Activated T-cell treated with anti-CD3 and anti-CD28 coated beads, Interleukin-2, amount 50 U/mL, for 48 hours (primary cell): ENCODE measurements at places on chromosomes 6 and 20.

GRCh38 chr6:35583893-35584688 lies 71.4 kb upstream of the TULP1 start:
- DNase-seq = peak; percentile 71

- no peak for DNase-seq
These were observed at the start of gene CLVS2 for GRCh38 chr6:122995921-122996793. Gene CLVS2, plus strand, starts transcription at chr6:122996235. Its CDS starts 1,543 bp downstream, at chr6:122997778.

DNA sequence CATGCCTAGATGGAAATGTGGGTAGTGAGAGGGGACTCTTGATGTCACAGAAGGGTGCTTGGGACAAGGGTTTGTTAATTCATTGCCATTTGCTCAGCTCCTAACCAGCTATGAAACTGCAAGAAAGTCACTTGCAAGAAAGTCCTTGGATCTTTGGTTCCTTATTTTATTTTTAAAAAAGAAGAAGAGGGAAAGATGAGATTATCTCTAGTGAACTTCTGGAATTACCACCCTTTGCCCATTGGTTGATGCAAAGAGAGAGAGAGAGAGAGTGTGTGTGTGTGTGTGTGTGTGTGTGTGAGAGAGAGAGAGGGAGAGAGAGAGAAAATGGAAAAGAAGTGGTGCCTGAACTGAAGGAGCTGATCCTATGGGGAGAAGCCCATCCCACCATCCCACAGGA lies 4.6 kb upstream of the SFT2D1 start:
- no peak for DNase-seq

DNA sequence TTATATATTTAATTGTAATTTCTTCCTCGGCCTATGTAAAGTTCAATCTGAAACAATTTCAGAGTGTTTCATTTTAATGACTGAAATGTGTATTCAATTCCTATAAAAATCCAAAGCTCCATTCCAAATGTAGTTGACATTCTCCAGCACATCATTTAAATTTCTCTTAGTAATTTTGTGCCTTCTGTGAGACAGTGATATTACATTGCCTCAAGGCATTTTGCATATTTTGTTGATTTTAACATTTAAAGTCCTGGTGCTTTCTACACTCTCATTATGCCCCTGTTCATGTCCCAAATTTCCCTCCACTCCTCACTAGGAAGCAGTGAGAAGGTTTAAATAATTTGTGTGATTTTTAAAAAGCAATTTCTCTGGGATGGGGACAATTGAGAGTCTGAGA lies 34.1 kb upstream of the THEMIS start:
- DNase-seq = no peak

GRCh38 chr20:709423-709822 lies 33.8 kb upstream of the SCRT2 start:
- DNase-seq = no peak

GRCh38 chr6:156080371-156080770 lies 624.7 kb upstream of the NOX3 start:
- no peak for DNase-seq

DNA sequence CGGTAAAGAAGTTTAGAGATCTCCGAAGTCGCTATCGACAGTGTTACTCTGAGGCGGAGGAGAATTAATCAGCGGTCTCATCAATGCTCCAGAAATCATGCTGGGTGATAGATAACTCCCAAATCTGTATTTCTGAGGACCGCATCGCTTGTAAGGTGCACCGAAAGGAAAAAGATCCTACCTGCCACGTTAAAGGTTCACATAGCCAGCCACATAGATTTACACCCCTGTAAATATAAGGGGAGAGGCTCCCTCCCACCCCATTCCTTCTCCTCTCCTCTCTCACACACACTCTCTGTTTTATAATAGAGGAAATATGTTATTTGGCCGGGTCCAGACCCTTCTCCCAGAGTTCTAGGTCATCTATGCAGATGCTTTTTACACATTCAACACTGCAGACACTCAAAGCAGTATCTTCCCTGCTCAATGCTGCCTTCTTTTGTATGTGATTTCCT lies 620 bp upstream of the DEK start:
- no peak for DNase-seq

DNA sequence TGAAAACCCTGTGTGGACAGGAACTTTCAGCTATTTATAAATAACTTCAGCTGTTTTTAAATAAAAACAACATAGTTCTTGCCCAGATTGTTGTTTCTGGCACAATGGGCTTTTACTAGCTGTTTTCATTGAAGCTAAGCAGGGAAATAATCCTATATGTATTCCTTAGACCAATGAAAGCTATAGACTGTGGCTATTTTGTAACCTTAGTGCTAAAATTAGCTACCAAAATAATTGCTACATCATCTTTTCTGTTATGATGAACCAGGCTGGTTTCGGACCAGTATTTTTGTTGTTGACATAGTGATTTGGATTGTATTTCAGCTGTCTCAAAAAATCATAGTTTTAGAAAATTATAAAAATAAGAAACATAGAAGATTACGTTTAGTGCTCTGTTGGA lies 13.7 kb downstream of the PHF3 start:
- DNase-seq = no peak

DNA sequence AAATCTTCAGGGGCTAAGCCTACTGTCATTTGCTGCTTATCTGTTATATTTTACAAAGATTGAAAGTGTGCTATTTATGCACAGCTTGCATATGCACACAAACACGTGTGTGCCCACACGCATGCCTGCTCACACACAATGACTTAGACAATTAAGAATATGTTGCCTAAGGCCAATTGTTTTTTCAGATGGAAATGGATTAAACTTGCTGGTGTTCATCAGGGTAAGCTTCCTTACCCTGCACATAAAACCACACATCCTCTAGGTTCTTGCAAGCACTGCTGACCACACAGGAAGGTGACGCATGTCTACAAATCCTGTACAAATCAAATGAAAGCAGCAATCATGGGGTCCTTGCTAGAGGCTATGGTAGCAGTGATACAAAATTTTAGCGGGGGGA lies 58.4 kb downstream of the GJA10 start:
- DNase-seq = peak; percentile 55

GRCh38 chr6:111201244-111201554 lies 113.9 kb downstream of the SLC16A10 start:
- no peak for DNase-seq

DNA sequence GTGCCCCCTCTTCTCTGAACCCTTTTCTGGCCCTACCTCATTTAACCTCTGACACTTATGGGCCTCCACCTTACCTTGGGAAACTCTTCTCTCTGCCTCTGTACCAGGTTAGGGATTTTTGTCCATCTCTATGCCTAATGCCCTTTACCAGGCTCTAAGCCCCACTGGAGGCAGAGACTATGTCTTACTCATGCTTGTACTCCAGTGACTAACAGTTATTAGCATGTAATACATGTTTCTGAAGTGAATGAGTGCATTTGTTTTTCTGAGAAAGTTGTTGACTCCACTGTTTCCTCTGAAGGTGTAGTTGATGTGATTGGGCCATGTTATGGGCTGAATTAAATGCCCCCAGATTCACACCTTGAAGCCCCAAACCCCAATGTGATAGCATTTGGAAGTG lies 234.3 kb downstream of the PACRG start:
- DNase-seq = no peak

DNA sequence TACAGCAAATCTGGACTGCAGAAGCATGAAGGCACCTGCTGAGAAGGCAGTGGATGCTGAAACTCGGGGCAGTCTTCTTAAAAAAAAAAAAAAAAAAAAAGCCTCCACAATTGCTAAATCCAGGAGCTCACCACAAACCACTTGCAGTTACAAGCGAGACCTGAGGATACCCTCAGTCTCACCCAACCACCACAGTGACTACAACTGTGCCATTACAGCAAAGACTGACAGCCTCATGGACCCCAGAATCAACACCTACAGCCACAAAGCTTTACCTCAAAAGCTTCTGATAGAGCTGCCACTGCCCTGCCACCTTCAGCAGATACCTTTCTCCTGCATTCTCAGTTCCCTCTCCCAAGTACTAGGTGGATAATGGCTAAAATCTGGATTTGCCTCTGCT lies 9.0 kb downstream of the COL21A1 start:
- no peak for DNase-seq

GRCh38 chr20:48783533-48784272 lies 44.1 kb downstream of the PREX1 start:
- peak; percentile 57 for DNase-seq

GRCh38 chr20:49568278-49569151 lies 578 bp upstream of the PTGIS start:
- DNase-seq = peak; percentile 16

DNA sequence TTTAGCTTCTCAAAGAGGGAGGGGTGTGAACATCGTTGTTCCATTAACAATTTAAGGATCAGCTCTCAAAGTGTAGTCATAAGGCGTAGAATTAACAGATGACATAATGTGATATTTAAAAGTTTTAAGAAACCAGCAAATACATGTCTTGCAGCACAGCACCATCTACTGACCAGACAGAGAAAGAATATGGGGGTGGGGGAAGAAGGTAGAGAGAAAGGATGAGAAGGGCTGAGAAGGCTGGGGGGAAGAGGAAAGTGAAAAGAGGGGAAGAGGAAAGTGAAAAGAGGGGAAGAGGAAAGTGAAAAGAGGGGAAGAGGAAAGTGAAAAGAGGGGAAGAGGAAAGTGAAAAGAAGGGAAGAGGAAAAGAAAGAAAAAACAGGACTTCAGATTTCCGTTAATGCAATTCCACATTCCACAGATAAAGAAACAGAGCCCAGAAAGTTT lies 80.9 kb downstream of the HAO1 start:
- no peak for DNase-seq

DNA sequence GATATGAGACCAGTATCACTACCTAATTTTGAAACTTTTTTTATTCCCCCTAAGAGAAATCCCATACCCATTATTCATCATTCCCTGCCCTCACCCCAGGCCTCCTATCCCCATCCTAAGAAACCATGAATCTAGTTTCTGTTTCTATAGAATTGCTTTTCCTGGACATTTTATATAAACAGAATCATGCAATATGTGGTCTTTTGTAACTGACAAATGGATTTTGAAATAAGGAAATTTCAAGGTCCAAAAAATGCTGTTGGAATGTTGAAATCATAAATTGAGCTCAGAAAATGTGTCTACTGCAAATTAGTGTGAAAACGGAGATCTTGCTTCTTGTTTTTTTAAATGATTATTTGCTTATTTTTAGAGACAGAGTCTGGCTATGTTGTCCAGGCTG lies 25.1 kb downstream of the RNF217 start:
- no peak for DNase-seq

DNA sequence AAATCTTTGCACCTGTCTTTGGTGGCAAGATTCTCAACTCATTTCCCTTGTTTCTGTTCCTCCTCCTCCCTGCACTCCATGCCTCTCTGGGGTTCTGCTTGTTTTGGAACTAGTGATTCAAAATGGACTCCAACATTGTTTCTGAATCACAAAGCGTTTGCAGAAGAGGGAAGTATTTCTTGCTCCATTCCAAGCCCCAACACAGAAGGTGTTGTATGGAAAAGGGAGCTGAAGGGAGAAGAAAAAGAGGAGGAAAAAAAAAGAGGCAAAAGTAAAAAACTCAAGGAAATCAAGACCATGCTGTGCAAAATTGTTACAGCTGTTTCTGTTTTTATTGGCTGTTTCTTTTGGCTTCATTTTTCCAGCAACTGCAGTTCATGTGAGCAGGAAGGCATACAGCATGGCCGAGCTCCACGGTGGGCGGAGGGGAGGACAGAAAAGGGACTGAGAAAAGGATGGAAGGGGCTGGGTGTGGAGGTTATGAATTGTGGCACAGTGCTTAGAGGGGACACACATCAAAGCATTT lies 66.9 kb upstream of the PRL start:
- DNase-seq = no peak

DNA sequence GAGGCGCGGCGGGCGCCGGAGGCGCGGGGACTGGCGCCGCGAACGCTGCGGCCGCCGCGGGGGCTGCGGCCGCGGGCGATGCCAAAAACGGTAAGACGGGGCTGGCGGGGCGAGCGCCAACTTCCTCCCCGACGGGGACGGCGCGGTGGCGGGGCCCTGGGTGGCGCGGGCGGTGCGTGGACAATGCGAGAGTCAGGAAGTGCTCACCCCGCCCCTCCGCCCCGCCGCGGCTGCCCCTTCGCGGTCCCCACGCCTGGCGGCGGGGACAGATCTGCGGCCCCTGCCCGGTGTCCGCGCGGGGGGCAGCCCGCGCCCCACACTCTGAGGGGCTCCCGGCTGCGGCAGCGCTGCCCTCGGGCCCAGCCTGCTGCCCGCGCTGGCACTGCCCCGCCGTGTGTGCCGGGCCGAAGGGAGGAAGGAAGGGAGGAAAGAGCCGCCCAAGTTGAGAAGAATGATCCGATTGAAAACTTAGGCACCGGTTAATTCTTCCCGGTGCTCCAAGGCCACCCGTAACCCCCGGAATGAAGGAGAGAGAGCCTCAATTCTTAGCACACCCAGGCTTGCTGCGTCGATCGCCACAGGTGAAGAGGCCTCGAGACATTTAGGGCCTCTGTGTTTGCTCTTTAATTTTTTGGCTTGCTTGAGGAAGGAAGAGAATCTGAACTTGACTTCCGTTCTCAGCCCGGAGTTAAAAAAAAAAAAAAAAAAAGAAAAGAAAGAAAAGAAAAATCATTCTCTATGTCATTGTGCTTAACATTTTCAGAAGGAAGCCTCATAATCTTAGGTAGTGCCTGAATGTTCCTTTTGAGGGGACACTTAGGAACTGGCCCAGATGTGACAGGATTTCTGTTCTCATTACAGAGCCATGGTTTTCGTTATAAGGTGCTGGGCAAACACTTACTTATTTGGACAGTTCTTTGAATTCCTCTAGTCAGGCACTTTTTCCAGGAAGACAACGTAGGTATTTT lies 982 bp downstream of the HECA start:
- peak; percentile 72 for DNase-seq

- DNase-seq = peak; percentile 68
These were observed 89.1 kb upstream of the CLDN20 start for GRCh38 chr6:155174576-155175211.

GRCh38 chr20:48217190-48217589 lies 431.9 kb upstream of the SULF2 start:
- DNase-seq = no peak

DNA sequence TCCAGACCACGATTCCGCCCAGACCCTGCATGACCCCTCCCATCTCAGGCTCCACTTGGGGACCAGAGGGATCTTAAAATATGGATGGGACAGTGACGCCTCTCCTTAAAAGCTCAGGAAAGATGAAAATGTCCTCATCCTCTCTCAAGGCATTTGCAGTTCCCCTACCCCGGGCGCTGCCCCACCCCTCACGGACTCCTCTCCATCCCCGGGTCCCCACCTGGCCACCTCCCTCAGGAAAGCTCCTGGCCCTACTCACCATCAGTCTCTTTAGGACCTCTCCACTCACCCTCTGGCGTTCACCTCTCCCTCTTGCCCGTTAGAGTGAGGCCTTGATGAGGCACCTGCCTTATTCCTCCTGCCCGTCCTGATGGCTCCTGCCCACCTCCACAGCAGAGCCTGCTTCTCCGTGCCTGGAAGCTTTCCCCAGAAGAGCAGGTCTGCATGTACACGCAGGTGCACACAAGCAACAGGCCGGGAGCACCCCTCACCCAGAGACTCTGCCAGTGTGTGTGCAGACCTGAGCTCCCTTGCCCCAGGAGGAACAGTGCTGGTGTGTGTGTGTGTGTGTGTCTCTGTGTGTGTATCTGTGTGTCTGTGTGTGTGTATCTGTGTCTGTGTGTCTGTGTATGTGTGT lies 105.6 kb upstream of the NXT1 start:
- DNase-seq = no peak
